RPMI8226 (cell line): ENCODE measurements at places on chromosomes 6 and 20.

- DNase-seq = no peak
Measured at GRCh38 chr6:139636391-139636790, 261.9 kb upstream of the CITED2 start.

DNA sequence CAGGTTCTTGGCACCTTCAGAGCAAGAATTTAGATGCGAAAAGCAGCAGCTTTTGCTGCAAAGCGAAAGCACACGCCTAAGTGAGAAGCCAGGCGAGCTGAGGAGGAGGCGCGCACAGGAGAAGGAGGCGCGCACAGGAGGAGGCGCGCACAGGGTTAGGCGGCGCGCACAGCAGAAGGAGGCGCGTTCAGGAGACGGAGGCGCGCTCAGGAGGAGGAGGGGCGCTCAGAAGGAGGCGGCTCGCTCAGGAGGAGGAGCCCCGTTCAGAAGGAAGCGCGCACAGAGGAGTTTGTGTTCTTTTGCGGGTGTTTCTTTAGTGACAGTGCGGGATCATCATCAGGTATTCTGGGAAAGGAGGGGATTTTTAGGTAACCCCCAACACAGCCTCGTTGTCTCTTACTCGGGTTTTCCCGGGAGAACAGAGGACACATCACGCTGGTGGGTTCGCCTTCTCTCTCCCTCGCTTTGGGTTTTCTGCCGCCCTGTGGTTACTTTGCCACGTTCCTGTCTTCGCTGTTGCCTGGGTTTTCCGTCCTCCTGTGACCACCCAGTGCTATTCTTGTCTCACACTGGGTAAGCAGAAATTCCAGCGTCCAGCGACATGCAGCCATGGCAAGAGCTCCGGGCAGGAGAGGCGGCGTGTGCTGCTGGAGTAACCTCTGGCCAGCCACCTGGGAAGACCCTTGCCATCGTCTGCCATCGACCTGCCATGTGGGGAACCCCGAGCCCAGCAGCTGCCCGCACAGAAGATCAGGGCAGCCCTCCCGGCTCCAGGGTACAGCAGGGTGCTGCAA lies 47.0 kb downstream of the WDR27 start:
- peak; percentile 51 for DNase-seq

DNA sequence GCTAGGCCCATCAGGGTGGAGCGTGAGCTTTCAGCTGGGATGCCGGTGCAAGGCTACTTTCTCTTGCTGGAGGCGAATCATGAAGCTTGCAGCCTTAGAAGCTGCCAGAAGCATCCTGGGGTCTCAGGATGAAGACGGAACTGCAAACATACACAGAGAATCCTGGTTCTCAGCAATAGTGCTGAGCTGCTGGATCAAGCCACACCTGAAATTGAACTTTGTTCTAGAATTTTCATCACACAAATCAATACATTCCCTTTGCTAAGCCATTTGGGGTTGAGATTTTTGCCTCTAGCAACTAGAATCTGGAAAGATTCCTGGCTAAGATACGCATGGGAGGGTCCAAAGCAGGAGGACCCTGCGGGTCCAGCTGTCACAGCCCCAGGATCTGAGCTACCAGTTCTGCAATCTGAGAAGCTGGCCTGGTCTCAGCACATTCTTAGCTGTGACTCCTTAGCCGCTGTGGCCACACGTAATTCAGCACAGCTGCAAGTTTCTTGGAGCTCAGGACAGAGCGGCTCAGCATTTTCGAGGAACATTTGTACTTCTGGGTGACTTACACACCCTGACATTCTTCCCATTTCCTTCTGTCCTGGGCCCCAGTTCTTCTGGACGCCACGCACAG lies 6.6 kb upstream of the ARFGAP1 start:
- DNase-seq = peak; percentile 73

DNA sequence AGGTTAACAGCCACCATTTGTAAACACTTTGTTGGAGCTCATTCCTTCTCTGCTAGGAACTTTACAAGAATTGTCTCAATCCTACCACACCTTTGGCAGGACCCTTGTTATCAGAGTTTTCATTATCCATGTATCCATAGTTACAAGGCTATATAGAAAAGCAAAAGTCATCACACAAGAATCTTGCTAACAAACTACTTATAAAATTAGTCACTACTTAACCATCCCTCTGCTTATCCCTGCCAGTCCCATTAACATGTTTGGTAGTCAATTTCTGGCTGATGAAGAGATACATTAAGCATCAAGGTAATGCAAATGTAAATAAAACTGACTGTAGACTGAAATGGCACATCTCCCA lies 10.4 kb downstream of the ZSWIM3 start:
- DNase-seq = no peak

DNA sequence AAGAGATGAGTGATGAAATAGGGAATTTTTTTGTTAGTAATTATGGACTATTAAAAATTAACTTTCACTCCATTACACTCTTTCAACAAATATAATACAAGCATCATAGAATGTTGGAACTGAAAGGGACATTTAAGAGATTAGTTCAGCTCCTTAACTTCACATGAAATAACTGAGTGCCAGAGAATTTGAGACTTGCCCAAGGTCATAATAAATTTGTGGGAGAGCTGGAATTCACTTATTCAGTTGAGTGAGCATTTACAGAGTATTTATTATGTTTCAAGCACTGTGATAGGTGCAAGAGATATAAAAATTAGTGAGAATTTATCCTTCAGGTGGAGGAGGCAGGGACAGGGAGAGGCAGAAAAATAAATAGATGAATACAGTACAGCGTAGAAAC lies 154.6 kb downstream of the KCNQ5 start:
- no peak for DNase-seq

- peak; percentile 59 for DNase-seq
Measured at GRCh38 chr20:36461600-36462439, 79.5 kb upstream of the MYL9 start.

- DNase-seq = no peak
Measured at GRCh38 chr20:22887796-22888195, 147.3 kb upstream of the SSTR4 start.

DNA sequence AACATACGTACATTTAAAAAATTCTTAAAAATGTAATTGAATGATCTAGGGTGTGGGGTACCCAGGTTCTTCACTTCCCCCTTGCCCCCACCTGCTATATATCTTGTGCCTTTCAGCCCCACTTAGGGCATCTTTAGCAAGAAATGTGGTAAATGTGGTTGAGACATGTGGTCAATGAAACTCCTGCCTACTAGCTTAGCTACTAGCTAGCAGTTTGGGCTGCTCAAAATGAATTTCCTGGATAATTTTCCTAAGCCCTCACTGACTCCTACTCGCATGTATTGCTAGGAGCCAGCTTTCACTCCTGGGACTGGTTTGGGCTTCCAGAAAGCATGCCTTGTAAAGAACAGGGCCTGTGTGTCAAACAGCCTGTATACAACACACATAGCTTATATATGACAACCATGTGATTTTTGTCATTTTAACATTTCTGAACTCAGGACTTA lies 257.3 kb downstream of the ATXN1 start:
- peak; percentile 41 for DNase-seq

GRCh38 chr20:53001498-53002301 lies 29.5 kb downstream of the TSHZ2 start:
- peak; percentile 14 for DNase-seq

DNA sequence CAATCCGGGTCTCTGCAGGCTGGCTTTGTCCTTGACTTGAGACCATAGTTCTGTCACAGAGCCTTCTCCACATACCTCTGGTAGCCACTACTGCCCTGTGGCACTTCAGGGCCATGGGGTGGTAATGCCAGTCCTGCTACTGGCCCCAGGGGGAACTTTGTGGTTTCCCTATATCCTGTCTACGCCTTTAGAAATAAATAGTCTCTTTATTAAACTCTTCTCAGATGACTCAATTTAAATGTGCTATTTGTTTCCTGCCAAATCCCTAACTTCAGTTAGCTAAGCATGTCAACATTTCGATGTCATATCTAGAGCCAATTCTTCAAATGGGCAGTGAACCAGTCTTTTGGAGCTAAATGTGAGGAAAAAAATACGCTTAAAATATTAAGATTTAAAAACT lies 60.1 kb downstream of the SEL1L2 start:
- no peak for DNase-seq

- no peak for DNase-seq
Measured at GRCh38 chr20:49281059-49281912, 3.4 kb upstream of the ZNFX1 start.

GRCh38 chr20:9928281-9928737 lies 89.4 kb upstream of the PAK5 start:
- DNase-seq = no peak

DNA sequence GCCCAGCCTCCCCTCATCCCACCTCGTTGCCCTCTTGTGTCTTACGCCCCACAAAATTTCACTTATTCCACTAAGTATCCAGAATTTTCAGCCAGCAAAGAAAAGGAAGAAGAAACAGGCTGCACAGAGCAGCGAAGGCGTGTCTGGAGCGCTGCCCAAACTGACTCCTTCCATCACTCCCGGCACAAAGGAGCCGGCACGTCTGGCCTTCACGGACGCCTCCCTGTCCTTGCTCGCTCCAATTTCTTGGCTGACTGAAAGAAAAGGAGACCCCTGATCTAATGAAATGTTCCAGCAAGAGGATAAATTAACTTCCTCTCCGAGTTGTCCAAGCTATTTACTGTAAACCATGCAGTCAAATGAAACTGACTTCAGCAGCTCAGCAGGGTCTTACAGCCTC lies 152.3 kb upstream of the CDH4 start:
- no peak for DNase-seq

GRCh38 chr6:91031581-91031980 lies 444.7 kb upstream of the MAP3K7 start:
- DNase-seq = no peak

DNA sequence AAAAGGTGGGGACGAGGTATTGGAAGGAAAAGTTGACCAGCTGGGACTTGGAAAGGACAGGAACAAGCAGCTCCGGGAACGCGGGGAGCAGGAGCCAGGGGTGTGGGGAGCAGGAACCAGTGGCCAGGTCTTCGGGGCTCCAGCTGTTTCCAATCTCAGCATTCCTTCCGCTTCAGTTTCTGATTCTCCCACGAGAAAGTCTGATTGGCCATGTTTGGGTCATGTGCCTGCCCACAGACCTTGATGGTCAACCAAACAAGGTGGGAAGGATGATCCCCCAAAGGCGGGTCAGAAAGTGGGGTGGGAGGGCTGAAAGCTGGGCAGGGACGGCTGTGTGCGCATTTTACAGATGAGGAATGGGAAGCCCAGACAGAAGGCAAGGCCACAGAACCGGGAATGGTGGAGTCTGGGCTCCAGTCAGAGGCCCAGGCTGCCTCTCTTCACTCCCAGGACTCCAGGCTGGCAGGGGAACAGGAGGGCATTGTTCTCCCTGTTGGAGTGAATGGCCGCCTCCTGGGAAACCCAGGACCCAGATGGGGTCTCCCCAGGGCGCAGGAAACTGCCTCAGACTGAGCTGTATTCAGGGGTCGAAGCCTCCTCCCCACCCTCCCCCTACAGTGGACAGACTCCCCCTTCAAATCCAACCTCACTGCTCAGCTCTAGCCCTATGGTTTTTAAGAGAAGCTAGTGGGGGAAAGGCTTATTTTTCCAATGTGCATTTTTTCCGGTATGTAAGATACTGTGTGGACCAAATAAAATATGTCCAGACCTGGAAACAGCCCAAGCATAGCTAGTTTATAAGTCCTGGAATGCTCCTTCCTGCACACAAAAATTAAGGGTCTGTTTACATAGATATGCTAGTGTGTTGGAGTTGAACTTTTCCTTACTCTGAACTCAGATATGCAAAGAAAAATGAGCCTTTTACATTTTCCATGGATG lies 12.2 kb upstream of the PTGIS start:
- no peak for DNase-seq

DNA sequence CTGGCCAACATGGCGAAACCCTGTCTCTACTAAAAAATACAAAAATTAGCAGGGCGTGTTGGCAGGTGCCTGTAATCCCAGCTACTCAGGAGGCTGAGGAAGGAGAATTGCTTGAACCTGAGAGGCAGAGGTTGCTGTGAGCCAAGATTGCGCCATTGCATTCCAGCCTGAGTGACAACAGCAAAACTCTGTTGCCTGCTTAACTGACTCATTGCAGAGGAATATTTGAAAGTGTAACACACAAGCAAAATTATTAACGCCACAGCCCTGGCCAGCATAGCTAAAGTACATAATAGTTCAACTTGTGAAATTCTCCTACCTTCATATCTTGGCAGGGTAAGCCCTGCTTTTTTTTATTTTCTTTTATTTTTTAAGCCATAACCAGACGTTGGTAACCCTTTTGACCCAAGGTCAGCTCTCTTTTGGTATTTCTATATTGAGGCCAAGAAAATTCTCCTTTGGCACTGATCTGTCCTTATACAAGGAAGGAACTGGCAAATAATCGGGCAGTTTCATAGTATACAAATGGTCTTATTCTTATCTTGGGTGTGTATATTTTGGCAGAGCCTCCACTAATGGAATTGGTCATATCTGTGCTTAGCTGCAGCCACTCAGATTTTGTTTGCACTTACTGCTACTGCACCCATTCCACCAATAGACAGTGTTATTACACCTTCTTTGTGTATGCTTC lies 4.0 kb upstream of the ADGRF5 start:
- DNase-seq = no peak

GRCh38 chr6:78308025-78308424 lies 559.3 kb upstream of the IRAK1BP1 start:
- DNase-seq = peak; percentile 2

DNA sequence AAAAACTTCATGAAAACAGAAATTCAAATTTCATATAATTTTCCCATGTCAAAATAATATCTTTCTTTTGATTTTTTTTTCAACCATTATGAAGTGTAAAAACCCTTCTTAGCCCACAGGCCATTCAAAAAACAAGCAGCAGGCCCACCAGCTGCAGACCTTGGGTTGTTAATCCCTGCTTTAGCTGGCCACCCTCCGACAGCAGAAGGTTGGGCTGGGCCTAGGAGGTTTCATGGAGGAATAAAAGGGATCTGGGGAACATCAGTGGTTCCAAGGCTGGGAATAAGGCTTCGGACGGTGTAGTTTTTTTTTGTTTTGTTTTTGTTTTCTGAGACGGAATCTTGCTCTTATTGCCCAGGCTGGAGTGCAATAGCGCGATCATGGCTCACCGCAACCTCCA lies 3.6 kb upstream of the HSP90AB1 start:
- DNase-seq = no peak

DNA sequence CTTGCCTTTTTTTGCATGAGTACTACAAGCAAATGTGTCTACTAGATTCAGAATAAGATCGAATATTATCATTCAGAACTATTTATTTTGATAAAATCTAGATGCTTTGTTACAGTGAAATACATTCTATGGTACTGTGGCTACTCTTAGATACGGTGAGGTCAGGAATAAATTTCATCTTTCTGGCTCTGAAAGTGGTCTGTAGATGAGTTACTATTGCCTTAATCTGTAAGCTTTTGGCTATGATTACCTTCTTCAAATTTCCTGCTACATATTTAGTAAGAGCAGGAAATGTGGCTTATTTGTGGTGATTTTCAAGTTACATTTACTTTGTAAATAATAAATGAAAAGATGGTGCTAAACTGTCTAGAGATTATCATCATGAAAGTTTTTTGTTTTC lies 50.0 kb downstream of the SCAF8 start:
- DNase-seq = no peak

DNA sequence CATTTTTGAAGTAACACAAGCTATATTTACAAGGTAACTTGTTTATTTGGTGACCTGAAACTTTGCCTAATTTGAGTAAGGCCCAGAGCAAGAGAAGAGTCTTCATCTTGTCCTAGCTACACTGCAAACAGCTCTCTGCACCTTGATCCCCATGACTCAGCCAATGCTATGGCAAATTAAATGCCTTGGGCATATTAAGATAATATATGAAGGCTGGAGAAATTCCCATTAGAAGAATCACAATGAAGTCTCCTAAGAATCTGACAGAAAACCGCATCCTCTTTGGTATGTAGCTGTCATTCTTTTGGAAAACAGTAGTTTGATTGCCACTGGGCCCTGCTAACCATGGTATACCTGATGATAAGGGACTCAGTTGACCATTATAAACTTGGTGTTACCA lies 204.5 kb downstream of the UBE3D start:
- DNase-seq = no peak

- no peak for DNase-seq
Measured at GRCh38 chr6:40387871-40388264, 199.3 kb downstream of the LRFN2 start.
